ENCODE measurements at places on chromosomes 4 and X. TPM values are rescaled to one million over a fixed set of nuclear protein-coding genes. Genes with fewer than 3 reads are reported as not detected.

DNA sequence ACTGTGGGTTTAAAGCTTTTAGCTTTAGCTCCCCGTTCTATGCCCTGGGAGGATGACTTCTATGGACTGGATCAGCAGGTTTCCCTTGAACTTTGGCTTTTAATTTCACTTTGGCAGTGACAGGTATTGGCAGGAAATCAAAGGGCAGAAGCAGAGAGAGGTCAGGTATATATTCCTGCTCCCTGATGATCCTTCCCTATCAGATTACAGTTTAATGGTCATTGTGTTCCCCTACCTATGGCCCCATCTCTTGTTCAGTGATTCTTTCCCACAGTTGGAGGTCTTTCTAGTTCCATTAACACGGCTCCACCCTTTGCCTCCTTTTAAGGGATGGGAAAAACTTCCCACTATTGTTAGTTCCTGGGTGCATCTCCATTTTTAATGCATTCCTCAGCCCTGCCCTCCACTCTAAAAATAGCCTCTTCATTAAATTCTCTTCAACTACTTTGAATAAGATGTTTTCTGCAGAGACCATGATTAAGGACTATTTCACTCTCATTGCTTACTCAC lies 107.8 kb upstream of the TMEM47 start:
- no peak overlapping the region for H3K27ac ChIP-seq
- DNase-seq, result no peak
- no peak overlapping the region for H3K4me3 ChIP-seq
- H3K36me3 ChIP-seq, result no peaks in the 10 kb centered on the region

FGG gene
- total RNA-seq, result 44.3 TPM

DNA sequence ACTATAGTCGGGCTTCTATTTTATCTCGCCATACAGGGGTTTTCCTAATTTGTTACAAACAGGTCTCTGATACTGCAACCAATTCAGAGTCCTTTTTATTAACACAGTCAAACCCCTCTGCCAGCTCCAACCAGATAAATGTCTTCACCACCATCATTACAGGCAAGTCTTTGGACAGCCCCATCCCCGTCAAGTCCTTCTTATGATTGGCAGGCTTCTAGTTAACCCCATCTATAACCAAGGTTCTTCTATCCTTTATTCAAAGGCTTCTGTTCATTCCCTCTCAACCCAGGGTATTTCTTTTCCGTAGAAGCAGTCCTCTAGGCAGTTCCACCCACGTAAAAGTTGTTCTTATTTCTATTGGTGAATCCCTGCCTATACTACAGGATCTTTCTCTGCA lies 29.9 kb upstream of the FOXR2 start:
- DNase-seq, result no peak
- no peaks in the 10 kb centered on the region for H3K27me3 ChIP-seq
- no peaks in the 10 kb centered on the region for H3K36me3 ChIP-seq
- H3K4me3 ChIP-seq, result no peak overlapping the region
- H3K4me1 ChIP-seq, result no peaks in the 10 kb centered on the region

TMEM154 gene
- total RNA-seq, result 1.2 TPM

DNA sequence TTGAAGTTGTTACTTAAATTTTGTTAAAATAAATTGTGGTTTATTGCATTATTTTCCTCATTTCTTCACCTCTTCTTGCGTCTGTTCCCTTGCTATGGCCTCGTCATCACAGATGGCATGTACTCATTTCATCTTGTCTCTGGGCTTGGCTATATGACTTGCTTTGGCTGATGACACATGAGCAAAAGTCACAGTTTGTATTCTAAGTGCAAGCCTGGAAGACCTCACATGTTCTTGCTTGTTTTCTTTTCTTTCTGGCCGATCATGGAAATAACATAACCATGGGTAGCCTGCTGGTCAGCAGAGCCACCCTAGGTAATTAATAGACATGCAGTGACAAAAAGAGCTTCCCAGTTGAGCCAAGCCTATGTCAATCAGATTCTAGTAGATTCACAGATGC lies 527.9 kb downstream of the SPRY1 start:
- no peak overlapping the region for H3K27ac ChIP-seq
- H3K4me3 ChIP-seq, result no peak overlapping the region
- no peak for DNase-seq
- no peaks in the 10 kb centered on the region for H3K36me3 ChIP-seq
- peaks cover 3% of the 10 kb centered on the region for H3K4me1 ChIP-seq
- H3K27me3 ChIP-seq, result no peaks in the 10 kb centered on the region
